Stimulated activated CD4-positive, alpha-beta T cell treated with anti-CD3 and anti-CD28 coated beads, Interleukin-4, amount 100 ng/mL, for 48 hours (primary cell): ENCODE measurements at places on chromosomes 4 and X.

- DNase-seq: no peak
These were observed 106.6 kb upstream of the ATP6AP2 start for GRCh38 chrX:40474205-40474626.

GRCh38 chrX:51851507-51852085, 41.8 kb upstream of the MAGED1 start:
- no peak for DNase-seq

- no peak for DNase-seq
These were observed 54.8 kb downstream of the DHX15 start for GRCh38 chr4:24529555-24529954.

DNA sequence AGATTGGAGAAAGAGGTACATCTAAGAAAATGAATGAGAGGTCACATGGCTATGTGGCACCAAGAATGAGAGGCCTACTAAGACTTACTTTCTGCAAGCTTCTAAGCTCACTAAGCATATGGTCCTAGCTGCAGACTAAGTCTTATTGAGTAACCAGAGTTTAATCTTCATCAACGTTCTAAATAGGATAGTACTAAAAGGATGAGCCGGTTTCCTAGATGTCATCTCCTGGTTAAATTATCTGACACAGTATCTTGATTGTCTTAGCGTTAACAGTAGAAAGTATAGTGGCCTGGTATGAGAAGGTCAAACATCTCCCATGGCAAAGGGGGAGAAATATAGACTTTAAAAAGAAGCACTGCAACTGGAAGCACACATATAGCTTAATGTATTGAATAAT, 448.1 kb downstream of the PDGFC start:
- no peak for DNase-seq

GRCh38 chrX:134459683-134460004, 321 bp upstream of the HPRT1 start:
- DNase-seq: no peak

DNA sequence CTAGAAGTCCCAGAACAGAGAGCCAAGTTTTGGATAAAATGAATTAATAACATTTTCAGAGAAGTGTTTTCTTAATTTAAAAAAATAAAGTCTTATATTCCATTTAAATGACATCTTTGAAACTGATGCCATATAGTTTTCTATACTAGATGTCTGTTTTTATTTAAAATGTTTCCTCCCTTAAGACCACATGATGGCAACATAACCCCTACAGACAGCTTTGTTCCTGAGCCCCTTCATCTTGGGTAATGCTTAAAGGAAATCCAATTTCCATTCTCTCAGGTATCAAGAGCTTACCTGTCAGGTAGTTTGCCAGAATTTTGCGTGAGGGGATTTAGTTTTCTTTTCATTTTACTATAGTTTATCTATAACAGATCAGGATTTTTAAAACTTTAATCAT, 181.4 kb upstream of the UGT8 start:
- no peak for DNase-seq

- DNase-seq: no peak
These were observed 209.5 kb upstream of the SPOCK3 start for GRCh38 chr4:167443841-167444240.

- no peak for DNase-seq
These were observed 47.2 kb upstream of the HS3ST1 start for GRCh38 chr4:11475871-11476270.

DNA sequence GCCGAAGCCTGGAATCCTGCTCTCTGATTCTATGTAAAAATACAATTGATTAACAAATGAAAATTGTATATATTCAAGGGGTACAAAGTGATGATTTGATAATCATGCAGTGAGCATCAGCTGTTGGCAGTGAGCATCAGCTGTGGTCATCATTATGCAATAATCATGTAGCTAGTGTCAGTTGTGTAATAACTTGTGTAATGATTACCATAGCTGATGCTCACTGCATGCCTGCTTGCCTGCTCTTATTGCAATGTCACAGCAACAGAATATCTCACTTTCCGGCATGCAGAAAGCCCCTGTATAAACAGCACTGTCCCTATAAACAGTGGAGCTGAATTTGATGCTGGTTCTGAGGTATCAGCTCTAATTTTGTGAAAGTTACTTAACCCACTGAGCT, 46.8 kb downstream of the SULT1B1 start:
- no peak for DNase-seq

- no peak for DNase-seq
These were observed 2.5 kb upstream of the SPANXD start for GRCh38 chrX:141701072-141701471.
